T-helper 2 cell treated with Interferon-gamma antibody and Interleukin-4, amounts not matched to agents 100 ng/mL and 5 ng/mL, for 36 hours (primary cell): ENCODE measurements at places on chromosomes 2 and 18. TPM values are rescaled to one million over a fixed set of nuclear protein-coding genes. Genes with fewer than 3 reads are reported as not detected.

PTGR3 gene
- total RNA-seq = 20.0 and 25.4 TPM in 2 replicates

KIF3C gene
- total RNA-seq = 8.6 and 10.2 TPM in 2 replicates

MALT1 gene
- 35.8 and 36.9 TPM in 2 replicates for total RNA-seq

AGPS gene
- total RNA-seq = 67.1 and 71.6 TPM in 2 replicates

ORMDL1 gene
- total RNA-seq = 70.0 and 78.9 TPM in 2 replicates

GALNT3 gene
- 23.7 and 24.8 TPM in 2 replicates for total RNA-seq

SPC25 gene
- total RNA-seq = 36.2 and 36.6 TPM in 2 replicates

BOLL gene
- not detected in 2 replicates for total RNA-seq

CGREF1 gene
- 2.9 and 3.1 TPM in 2 replicates for total RNA-seq

DCC gene
- not detected in 2 replicates for total RNA-seq

SLC4A3 gene
- not detected in 2 replicates for total RNA-seq

TDRD15 gene
- not detected in 2 replicates for total RNA-seq

HDLBP gene
- 224 and 240 TPM in 2 replicates for total RNA-seq

UGT1A6 gene
- not detected in 2 replicates for total RNA-seq

INHA gene
- not detected in 2 replicates for total RNA-seq

DAPL1 gene
- total RNA-seq = not detected in 2 replicates

FZD7 gene
- 0.23 TPM in 2 replicates for total RNA-seq
